Putamen (tissue), 1 donor: ENCODE measurements at places on chromosomes 4 and X.
A peak's percentile ranks its signal among the peaks of the same experiment; 100 is the strongest.

DNA sequence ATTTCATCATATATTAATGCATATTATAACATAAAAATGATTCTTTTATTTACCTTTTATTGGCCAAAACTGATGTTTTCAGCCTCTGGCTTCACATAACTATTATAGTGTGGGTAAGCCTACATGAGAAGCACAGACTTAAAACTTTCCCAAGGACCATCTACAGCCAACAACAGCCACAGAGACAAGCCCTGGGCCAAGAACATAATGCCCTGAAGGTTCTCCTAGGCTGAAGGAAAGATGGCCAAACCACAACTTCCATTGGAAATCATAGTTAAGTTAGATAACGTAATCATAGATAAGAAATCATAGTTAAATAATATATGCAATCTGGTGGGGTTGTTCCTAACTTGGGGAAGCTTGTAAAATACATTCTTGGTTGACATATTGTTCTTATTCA, 280.0 kb upstream of the EMCN start:
- no peak for DNase-seq

- no peak for DNase-seq
Observed at GRCh38 chr4:180521181-180521580, 1722.0 kb upstream of the TENM3 start.

GRCh38 chr4:127250577-127250976, 382.2 kb upstream of the INTU start:
- DNase-seq = no peak

DNA sequence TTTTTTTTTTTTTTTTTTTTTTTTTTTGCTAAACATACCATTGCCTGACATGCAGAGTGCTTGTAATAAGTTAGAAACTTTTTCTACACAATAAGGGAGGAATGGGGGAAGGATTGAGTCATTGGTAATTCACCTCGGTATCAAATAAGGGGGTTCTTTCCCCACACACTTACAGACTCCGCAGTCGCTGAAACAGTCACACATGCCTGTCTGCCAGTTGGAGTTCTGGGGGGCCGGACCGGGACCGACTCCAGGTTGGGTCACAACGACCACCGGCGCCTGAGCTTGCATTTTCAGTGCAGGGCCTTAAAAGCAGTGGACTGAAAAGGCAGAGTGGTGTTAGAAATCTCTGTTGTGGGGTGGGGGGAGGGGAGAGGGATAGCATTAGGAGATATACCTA, 6.9 kb downstream of the PLAC8 start:
- DNase-seq = no peak

- no peak for DNase-seq
Observed at GRCh38 chrX:2678583-2678982, 12.5 kb upstream of the CD99 start.

- DNase-seq = no peak
Observed at GRCh38 chr4:107564326-107564725, 155.7 kb downstream of the PAPSS1 start.

DNA sequence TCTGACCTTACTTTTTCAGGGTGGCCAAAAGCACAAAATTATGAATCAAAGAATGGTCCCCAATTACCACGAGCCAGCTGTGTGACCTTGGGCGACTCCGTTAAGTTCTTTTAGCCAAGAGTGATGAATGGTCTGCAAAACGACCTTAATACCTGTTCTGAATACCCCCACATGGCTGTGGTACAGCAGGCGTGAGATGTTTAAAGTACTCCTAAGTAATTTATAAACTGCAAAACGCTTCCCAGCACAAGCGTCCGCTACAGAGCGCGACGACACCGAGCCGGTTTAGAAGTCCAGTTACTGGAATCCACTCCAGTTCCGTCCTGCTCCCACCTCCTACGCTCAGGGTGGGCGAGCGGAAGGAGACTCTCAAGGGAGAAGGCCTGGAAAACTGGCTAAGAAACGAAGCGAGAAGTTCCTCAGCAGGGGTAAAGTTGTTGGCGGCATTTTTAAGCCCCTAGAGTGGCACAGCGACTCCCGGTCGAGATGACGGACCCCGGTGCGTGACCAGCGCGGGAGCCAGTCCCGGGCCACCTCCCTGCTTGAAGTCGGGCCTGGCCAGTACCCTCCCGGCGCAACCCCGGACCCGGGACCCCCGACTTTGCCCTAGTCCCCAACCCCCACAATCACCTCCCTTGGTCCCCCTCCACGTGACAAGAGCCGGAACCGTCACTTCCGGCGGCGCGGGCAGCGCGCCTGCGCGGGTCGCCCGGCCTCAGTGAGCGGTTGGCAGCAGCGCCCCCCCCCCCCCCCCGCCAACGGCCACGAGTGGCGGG, 659 bp upstream of the BMP2K start:
- DNase-seq = peak; percentile 88

DNA sequence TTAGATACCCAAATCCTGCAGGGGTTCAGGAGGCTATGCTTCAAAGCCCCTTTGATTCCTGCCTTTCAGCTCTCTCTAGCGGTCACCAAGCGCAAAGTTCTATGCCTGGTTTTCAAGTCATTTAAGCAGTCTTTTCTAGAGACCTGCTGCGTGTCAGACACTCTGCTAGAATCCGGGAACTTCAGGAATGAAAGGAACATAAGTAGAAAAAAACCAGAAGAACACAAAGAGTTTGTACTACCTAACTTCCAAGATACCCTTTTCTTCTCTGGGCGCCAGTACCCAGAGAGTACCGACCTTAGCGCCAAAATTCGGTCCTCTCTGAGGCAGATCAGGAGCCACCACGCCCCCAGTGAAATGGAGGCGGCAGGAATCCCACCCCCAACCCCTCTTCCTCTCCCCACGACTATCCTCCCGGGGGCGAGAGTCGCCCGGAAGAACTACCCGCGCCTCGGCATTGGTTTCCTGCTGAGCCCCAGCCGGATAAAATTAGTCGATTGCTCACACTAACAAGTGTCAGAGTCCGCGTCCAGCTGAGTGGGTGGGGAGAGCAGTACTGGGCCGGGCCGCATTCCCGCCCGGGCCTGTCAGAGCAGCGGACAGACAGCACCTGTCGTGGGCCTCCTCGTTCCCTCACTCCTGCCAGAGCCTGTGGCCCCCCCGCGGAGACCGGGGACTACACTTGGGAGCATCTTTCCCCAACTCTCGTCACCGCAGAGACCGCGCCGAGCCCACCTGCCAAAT, 78.8 kb downstream of the RLIM start:
- DNase-seq = peak; percentile 65

DNA sequence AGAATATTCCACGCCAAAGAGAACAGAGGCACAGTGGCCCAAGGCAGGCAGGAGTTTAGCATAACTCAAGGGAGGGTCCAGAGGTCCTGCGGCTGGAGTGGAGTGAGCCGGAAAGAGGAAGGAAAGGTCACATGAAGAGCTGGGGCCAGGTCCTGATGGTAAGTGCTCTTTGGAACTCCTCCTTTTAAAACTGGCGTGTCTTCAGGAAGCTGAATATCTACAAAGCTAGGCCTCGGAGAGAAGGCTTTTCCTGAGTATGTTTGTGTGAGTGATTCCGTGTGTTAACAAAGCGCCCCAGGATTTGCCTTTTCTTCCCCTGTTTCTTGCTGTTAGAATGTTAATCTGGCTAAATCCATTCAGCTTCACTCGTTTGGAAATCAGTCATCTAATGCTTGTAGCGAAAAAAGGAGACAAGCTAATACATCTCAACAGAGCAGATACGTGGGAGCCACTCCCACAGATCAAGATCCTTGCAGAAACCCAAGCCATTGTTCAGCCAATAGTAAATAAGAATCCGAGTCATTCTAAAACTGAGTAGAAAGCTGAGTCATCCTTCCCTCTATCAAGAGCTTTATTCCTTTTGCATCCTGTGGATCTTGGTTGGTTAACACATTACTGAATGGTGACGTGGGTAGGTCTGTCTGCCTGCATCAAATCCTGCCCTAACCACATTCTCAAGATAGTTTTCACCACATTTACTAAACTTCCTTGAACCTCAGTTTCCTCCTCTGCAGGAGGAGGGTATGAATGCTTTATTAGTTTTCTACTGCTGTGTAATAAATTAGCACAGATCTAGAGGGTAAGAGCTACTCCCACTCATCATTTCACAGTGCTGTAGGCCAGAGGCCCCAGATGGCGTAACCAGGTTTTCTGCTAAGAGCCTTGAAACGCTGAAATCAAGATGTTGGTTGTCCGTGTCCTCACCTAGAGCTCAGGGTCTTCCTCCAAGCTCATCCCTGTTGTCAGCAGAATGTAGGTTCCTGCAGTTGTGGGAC, 43.2 kb upstream of the RBM47 start:
- DNase-seq = peak; percentile 78

GRCh38 chrX:28133763-28134162, 152.5 kb upstream of the DCAF8L1 start:
- no peak for DNase-seq

GRCh38 chr4:123018396-123018775, 96.0 kb upstream of the NUDT6 start:
- no peak for DNase-seq
